Inflammatory macrophage treated with lipopolysaccharide for 4 hours (primary cell): ENCODE measurements at places on chromosomes 3 and 15.
A peak's percentile ranks its signal among the peaks of the same experiment; 100 is the strongest.

DNA sequence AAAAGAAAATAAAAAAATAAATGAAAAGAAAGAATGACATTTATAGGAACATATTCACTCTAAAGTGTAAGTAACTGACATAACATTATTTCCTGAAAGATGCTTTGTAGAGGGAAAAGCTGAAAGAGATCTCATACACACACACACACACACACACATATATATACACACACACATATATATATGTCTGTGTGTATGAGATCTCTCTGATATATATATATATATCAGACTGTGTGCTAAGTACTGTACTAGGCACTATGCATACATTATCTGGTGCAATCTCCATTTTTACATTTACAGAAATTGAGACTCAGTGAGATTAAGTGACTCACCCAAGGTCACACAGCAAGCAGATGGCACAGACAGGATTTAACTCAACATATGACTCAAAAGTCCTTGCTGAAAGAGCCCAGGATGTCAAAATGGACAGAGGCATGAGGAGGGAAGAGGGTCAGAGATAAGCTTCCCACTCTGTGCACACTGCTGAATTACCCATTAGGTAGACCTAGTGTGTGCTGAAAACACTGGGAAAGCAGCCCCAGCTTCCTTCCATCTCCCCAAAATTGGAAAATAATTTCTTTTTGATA is 15.0 kb downstream of the BHLHE40 start:
- peak; percentile 95 for DNase-seq

DNA sequence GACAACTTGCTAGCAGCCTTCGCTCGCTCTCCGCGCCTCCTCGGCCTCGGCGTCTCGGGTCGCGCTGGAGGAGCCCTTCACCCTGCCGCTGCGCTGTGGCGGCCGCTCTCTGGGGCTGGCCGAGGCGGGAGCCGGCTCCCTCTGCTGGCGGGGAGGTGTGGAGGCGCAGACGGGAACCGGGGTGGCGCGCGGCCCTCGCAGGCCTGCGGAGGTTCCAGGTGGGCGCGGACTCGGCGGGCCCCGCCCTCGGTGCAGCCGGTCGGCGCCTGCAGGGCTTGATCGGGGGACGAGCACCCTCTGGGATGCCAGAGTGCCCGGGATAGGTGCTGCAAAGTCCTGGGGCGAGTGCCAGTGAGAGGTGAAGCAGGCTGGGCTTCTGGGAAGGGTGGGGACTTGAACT is 989.9 kb downstream of the ROBO2 start:
- no peak for DNase-seq

GRCh38 chr15:80918196-80918783 is 71.3 kb downstream of the MESD start:
- DNase-seq, result peak; percentile 47

- DNase-seq, result no peak
These were observed 304.7 kb downstream of the SUCLG2 start for GRCh38 chr3:67349551-67350174.

DNA sequence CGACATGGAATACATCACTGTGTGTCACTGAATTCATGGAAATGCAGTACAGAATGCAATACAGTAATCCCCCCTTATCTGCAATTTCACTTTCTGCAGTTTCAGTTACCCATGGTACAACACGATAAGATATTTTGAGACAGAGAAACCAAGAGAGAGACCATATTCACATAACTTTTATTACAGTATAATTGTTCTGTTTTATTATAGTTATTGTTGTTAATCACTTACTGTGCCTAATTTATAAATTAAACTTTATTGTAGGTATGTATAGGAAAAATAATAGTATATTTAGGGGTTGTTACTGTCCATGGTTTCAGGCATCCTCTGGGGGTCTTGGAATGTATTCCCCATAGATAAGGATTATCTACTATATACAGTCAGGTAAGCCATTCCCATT is 61.8 kb downstream of the MBNL1 start:
- DNase-seq, result peak; percentile 34

GRCh38 chr3:64422192-64422591 is 196.9 kb upstream of the PRICKLE2 start:
- DNase-seq, result no peak

DNA sequence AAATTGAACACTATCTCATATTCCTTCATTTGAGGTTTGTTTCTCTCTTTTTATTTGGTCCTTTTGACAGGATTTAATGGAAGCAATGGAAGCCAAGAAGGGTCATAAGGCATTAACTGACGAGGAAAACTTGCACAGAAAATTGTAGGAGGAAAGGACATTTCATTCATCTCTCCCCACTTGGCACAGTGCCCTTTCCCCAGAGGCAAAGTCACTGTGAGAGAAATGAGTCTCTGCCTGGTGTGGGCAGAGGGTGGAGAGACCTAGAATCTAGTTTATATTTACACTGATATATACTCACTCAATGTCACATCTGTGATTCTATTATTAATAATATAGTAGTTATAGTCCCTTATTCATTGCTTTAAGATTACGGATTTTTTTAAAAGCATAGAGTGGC is 324.6 kb upstream of the IL12A start:
- no peak for DNase-seq

DNA sequence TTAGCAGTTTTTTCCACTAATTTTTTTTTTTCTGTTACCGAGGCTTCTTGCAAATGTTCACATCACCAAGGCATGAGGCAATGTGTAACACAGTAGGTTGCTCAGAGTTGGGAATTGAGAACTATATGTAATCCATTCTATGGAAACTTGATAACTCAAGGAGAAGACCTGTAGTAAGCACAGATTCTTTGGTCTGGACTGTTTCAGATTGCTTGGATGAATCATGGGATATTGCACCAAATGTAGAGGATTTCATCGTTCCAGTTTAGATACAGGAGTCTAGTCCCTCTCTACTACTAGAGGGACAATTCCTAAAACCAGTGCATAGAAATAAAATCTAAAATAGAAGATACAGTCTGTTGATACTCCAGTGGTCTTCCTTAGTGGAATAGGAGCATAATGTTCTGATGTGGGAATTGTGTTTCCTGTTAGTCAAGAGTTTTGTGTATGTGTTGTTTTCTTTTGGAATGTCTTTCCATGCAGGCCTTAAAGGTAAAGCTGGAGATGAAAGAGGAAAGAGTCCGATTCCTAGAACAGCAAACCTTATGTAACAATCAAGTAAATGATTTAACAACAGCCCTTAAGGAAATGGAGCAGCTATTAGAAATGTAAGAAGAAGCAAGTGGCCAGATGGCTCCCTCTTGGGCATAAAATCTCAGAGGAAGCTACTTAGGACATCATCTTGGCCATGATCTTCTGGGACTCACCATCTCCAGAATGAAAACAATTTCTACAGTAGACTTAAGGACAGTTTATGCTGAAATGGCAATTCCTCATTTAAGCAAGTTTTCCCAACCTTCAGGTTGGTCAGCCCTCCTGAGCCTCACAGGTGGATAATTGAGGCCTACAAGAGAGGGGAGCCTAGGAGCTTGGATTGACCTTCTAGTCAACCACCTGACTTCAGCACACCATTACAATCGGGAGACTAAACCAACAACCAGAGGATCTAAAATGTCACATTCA is 10.7 kb downstream of the KNSTRN start:
- peak; percentile 45 for DNase-seq

DNA sequence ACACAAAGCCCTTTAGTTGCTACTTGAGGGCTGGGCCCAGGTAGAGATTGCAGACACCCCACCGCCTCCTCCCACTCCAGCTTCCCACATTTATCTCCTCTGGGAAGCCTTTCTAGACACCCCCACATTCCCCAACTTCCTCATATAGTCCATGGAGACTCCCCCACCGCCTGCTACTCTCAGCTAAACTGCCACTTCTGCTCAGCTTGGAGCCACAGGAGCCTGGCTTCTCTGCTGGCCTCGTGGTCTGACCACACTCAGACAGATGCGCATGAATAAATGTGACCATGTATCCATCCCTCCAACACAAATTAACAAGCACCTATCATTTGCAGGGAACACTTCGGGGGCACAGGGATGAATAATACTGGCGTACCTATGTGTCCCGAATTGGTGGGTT is 10.5 kb upstream of the ACSBG1 start:
- no peak for DNase-seq

GRCh38 chr3:55074796-55075195 is 146.9 kb upstream of the LRTM1 start:
- DNase-seq, result no peak

- no peak for DNase-seq
These were observed 59.8 kb downstream of the SFMBT1 start for GRCh38 chr3:52986049-52986448.

- DNase-seq, result no peak
These were observed 540.6 kb downstream of the NLGN1 start for GRCh38 chr3:173938159-173938558.

DNA sequence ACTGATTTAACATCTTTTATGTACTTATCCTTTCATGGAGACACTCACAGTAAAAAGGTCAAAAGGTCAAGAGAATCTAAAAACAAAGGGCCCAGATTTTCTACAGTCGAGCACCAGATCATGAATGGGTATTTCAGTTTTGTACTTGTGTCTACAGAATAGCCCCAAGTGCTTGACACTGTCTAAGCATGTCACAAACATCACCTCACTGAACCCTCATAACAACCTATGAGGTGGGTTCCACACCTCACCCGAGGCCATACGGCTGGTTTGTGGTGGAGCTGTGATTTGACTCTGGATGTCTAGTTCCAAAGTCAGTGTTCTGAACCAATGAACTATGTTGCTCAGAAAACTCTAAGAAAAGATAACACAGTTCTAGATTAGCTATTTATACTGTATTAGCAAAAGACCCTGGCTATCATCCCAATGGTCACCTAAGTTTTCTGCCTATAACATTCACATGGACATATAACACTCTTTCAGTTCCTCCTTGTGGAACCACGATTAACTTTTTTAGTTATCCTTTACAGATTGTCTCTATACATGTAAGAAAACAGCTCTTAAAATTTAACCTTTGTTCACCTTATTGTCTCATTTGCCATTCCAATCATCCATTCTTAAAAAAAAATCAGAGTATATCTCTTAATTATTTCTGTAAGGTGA is 25.5 kb downstream of the TM6SF1 start:
- no peak for DNase-seq

DNA sequence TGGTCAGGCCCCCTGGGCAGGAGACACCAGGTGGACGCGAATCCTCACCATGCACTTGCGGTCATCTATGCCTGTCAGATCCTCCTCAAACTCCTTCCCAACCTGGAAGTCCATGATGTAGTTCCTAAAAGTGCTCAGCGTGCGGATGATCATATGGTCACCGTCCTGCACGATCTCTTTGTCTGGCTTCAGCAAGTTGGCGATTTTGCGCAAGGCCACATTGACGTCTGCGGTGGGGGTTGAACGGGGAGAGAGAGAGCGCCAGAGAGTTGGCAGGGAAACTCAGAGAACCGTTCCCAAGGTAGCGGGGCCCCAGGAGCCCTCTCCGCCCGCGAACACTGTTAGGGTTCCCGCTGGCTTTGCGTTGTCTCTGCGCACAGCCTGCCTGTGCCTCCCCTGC is 809 bp downstream of the RBP1 start:
- peak; percentile 7 for DNase-seq

GRCh38 chr3:157559401-157559800 is 56.2 kb upstream of the VEPH1 start:
- no peak for DNase-seq

DNA sequence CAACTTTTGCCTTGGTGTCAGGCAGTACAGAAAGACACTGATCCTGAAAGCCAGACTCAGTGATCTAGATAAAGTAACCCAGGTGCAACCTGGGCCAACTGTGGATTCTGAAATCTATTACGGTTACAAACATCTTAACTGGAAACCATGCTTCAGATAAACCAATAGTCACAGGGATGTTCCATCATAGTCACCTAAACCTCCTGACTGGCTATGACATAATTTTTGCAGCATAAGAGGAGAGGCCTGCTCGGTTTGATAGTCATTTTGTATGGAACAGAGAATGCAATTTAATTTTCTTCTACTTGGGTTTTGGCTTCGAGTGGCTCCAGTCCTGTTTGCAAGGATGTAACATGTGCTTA is 3.7 kb downstream of the SLCO3A1 start:
- DNase-seq, result no peak

- DNase-seq, result no peak
These were observed 9.2 kb upstream of the CD200R1L start for GRCh38 chr3:112855883-112856282.

GRCh38 chr3:53104762-53105161 is 25.5 kb downstream of the RFT1 start:
- DNase-seq, result peak; percentile 77

DNA sequence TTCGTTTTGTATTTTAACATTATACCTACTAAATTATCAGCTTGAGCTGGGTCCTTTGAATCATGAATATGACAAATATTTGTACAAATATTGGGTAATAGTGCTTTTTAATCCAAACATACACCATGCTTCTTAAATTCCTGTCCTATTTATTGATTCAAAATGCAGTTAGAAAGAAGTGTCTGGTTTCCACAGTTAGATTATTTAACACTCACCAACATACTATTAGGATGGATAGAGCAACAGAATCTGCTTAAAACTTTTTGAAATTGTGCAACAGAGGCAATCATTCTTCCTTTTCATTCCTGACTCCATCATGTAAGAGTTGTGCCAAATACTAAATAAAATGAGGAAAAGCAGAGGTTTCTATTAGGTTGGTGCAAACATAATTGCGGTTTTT is 281.2 kb downstream of the LSAMP start:
- DNase-seq, result no peak

DNA sequence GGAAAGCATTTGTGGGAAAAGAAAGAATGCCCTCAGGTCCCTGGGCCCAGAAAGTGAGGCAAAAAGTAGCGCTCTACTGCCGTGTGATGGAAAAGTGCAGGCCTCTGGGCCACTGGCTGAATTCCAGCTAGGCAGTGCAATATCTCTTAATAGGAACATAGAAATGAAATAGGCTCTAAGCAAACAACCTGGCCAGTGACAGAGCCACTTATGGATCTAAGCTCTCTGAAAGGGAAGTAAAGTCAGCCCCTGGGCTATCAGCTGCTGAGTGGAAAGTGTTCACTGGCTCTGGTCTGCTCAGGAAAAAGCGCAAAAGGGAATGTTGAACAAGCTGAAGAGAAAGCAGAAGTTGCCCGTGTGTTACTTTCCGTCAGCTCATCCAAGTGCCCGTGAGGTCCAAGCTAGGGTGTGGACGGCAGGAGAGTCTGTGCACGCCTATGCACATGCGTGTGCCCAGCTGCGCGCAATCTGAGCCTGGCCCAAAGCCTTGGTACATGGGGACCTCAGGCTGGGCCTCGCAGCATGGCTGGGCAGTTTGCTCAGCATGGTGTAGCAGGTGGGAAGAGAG is 74.0 kb upstream of the RAD18 start:
- peak; percentile 48 for DNase-seq

GRCh38 chr15:41978534-41978933 is 6.2 kb upstream of the EHD4 start:
- DNase-seq, result no peak

GRCh38 chr15:79853492-79854328 is 43.1 kb downstream of the MTHFS start:
- peak; percentile 68 for DNase-seq

- no peak for DNase-seq
These were observed 202.9 kb upstream of the CADM2 start for GRCh38 chr3:84755860-84756259.

- no peak for DNase-seq
These were observed 7.9 kb downstream of the MESP2 start for GRCh38 chr15:89783861-89784685.

- DNase-seq, result no peak
These were observed 9.2 kb upstream of the TIGIT start for GRCh38 chr3:114284644-114285043.

- no peak for DNase-seq
These were observed 1.3 kb downstream of the SECISBP2L start for GRCh38 chr15:49044766-49045606.

- no peak for DNase-seq
These were observed 286.2 kb upstream of the STT3B start for GRCh38 chr3:31246293-31247062.
